ENCODE measurements at places on chromosomes 1 and 21.

- peak; percentile 27 for DNase-seq
Measured at GRCh38 chr1:23916209-23917131, 3.3 kb upstream of the CNR2 start.

GRCh38 chr1:224660074-224660473 is 44.0 kb downstream of the CNIH3 start:
- DNase-seq = no peak

GRCh38 chr1:117092594-117092993 is 29.0 kb downstream of the TRIM45 start:
- no peak for DNase-seq

- DNase-seq = no peak
Measured at GRCh38 chr1:23421753-23422240, 2.8 kb downstream of the TCEA3 start.

DNA sequence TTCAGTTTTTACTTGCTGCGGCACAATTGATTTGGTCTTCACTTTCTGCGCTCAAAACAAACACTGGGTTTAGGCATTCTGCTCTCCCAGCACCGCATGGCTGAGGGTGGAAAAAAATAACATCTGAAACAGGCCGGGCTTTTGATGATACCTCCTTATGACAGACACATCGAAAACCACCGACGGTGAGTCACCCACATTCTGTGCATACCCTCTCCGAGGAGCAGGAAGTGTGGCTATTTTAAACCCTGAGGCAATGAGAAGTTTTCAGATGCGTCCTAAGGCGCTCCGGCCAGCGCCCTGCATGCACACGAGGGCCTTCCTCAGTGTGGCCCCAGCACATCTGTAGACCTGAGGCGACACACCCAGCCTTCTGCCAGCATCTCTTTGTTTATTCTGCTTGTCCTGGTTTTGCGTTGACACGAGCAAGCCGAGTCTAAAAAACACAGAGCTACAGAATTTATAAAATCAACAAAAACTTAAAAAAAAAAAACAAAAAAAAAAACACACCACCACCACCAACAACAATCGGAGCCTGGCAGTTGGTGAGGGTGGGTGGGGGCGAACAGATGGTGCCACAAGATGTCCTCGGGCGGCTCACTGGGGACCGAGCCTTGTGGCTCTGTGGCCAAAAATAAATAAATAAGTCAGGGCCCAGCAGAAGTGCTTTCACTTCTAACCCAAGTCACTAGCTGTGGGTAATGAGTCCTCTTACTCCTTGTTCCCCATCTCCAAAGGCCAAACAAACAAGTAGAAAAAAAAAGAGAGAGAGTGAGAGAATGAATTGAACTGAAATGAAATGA is 162.6 kb upstream of the IRF2BP2 start:
- DNase-seq = peak; percentile 76

- DNase-seq = no peak
Measured at GRCh38 chr1:55347866-55348265, 132.7 kb upstream of the USP24 start.

DNA sequence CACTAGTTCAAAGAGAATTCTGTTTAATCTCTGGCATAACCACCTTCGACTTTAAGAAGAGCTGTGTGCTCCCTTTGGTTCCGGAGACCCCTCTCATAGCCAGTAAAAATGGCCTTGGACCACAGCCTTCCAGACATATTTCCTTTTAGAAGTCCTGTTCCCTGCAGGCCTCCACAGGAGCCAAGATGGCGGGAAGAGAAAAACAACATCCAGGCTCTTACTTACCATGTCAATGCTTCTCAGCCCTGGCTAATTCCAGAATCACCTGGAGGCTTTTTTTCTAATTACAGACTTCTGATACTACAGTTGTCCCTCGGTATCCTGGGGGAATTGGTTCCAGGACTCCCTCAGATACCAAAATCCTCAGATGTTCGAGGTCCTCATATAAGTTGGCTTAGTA is 362.5 kb downstream of the PBX1 start:
- DNase-seq = no peak

- no peak for DNase-seq
Measured at GRCh38 chr1:48777219-48777895, 666 bp upstream of the BEND5 start.

DNA sequence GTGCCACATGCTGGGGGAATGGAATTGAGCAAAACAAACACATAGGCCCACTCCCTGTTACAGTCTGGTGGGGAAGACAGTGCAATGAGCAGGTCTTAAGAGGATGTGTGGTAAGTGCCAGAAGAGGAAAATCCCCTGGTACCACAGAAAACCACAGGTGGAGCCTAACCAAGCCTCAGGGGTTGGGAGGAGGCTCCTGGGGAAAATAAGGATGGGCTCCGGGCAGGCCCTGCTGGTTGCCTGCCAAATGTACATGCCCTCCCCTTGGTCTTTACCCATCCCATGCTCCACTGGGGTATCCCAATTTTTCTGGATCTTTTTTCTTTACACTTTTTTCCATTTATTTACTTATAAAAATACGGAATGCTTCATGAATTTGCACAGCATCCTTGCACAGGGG is 40.4 kb downstream of the ATP1A1 start:
- DNase-seq = no peak

DNA sequence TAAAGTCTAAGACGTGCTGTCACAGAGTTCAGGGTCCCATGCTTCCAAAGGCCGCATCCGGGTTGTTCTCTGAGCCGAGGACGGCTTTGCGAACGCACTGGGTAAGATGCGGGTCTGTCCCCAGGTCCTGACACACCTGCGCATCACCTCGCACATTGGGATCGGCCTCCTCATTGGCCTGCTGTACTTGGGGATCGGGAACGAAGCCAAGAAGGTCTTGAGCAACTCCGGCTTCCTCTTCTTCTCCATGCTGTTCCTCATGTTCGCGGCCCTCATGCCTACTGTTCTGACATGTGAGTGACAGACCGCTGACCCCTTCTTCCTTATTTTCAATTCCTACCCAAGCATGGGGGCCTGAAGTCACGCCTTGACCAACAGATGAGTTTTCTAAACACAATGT is 25.3 kb downstream of the TFF3 start:
- no peak for DNase-seq

Measured in stimulated activated CD8-positive, alpha-beta memory T cell treated with anti-CD3 and anti-CD28 coated beads, Interleukin-4, amount 100 ng/mL, for 1 hour (primary cell).